ENCODE measurements at places on chromosomes 7 and 10.

GRCh38 chr7:145915679-145916078 lies 200.9 kb upstream of the CNTNAP2 start:
- no peak for DNase-seq

- peak; percentile 98 for DNase-seq
These were observed 55.5 kb upstream of the LOXL4 start for GRCh38 chr10:98323221-98324164.

DNA sequence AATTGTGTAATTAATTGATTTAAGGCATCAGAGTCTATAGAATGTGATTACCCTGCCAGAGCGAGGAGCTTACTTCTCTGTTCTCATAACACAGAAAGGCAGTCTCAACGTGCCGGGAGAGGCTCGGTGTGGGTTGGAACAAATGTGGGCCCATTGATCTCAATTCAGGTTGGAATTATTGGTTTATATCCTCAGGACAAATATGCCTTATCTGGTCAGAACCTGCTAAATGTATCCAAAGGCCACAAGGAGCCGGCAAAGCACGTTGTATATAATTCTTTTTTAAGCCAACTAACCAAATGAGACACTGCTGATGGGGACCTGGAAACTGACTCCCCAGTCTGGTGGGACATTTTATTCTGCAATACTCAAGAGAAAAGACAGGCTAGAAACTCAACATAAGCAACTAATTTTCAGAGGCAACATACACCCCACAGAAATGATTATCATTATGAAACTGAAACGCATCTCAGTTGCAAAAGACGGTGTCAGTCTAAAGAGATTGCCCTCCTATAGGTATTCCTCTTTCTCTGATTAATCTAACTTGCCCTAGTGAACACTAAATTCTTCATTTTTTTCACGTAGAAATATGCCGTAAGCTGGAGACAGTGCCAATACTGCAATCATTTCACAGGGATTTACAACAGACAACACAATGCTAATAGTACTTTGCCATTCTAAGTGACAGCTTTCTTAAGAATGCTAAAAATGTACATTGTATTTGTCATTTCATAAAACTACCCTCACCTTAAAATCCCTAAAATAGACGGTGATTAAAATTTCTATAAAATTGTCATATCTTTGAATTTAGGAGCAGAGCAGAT lies 9.4 kb downstream of the EBF3 start:
- DNase-seq = no peak

DNA sequence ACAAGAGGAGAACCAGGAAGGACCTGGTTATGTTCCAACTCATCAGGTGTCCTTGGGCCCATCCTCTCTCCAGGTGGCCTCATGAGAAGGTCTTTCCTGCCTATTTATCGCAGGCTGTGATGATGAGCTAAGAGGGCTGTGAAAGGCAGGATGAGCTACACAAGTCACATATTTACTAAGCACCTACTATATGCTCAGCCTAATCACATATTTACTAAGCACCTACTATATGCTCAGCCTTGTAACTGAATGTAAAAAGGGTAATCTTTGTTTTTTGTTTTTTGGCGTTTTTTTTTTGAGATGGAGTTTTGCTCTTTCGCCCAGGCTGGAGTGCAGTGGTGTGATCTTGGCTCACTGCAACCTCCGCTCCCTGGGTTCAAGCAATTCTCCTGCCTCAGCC lies 44.2 kb upstream of the NPFFR1 start:
- DNase-seq = no peak

DNA sequence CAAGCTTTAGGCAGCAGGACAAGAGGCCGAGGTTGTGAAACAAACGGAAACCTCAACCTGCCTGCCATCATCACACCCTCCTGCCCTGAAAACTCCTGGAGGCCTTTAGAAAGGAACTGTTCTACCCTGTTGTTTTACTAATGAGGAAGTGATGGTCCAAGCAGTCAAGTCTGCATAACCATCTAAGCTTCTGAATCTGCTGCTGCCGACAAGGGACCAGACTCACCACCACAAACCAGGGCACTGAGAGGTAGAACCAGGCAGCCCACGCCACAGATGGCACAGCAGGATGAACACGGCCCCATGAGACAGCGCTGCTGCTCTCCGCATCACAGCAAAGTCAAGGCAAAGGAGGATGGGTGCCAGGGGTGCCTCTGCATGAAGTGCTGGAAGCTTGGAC lies 209.4 kb downstream of the CELF2 start:
- DNase-seq = no peak

DNA sequence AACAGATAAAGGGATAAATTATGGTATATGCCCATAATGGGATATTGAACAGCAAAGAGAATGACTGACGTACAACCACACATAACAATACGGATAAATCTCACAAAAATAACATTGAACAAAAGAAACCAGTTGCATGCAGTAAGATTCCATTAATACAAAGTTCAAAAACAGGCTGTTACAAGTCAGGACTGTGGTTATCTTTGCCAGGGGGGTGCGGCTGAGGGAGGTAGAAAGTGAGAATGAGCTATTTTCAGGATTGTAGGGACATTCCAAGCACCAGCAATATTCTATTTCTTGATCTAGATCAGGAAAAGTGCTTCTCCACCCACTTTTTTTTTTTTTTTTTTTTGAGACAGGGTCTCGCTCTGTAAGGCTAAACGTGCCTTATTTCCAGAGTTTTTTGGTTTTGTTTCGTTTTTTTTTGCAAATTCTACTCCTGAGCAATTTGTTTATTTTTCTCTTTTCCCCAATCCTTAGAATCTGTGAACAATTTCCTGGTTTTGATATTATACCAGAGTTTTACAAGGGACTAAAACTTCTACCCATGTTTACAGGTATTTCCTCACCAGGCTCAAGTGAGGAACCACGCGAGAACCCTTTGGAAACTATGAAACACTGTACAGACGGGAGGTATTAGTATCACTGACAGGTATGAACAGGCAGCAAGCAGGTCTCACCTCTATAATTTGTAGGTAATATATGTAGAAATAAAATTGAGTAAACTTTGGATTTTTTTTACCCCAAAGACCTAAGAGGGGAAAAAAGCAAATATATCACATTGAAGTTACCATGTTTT lies 9.9 kb downstream of the SMURF1 start:
- DNase-seq = no peak

DNA sequence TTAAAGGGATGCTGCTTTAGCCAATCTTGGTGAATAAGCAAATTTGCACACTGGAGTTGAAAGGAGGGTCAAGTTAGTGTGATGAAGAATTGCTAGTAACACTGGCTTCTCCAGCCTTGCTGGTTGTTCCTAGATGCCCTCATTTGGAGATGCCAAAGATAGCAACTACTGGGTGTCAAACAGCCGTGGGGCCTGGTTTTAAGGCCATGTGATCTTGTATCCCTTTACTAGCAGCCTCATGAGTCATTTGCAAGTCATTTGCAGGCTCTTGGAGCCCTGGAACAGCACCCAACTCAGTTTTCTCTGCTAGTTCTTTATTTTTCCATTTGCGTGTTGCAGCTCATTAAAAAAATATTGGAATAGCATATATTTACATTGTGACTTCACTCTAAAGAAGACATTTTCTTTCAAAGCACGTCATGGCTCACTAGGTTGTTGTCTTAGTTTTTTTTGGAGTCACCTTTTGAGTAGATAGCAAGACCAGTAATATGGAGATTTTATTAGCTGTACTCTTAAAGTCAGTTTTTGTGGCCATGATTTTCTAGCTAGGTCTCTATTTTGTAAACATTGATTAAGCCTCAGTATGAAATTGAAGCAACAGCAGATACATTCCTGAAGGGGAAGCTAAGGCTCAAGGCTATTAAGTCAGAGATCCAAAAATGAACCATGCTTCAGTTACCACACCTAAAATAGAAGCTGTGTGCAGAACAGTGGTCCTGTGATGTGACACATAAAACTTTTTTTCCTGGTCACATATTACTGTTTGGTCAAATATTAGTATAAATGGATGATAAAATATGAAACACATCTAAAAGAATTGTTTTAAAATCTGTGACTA lies 1.3 kb downstream of the LSMEM1 start:
- DNase-seq = peak; percentile 93

GRCh38 chr7:78578686-78579085 lies 780.1 kb downstream of the PHTF2 start:
- no peak for DNase-seq

DNA sequence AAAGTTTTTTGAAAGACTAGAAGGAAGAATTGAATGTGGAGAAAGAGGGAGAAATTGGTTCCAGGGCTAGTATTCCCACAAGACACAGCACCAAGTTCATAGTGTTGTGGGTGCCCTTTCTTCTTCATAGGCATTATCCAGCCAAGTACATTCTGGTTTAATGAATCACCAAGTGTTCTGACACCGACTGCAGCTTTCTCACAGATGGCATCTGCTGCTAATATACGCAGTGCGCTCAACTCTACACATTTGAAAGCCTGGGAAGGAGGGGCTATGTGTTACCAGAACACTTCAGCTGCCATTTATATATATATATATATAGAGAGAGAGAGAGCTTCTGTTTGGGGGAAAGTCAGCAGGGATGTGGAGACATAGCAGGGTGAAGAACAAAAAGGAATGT lies 1168.4 kb downstream of the GATA3 start:
- DNase-seq = peak; percentile 59

DNA sequence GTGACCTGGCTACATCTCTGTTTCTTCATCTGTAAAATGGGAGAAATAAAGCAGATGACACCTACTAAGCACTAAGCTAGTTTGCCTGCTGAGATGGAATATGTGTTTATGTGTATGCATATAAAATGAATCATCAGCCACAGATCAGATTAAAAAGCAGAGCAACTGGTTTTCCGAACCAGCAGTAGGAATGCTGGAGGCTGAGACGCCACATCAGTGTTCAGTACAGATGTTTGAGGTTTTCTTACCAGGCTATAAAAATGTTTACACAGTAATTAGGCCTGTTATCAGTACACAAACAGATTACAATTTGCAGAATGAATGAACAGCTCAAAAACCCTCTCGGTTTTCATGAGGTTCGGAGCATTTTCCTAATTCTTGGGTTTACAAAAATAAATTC lies 85.8 kb downstream of the CALN1 start:
- DNase-seq = no peak

- DNase-seq = no peak
These were observed 98.9 kb downstream of the ABCC2 start for GRCh38 chr10:99881371-99881770.

GRCh38 chr7:98224701-98225181 lies 13.5 kb downstream of the BHLHA15 start:
- DNase-seq = no peak

DNA sequence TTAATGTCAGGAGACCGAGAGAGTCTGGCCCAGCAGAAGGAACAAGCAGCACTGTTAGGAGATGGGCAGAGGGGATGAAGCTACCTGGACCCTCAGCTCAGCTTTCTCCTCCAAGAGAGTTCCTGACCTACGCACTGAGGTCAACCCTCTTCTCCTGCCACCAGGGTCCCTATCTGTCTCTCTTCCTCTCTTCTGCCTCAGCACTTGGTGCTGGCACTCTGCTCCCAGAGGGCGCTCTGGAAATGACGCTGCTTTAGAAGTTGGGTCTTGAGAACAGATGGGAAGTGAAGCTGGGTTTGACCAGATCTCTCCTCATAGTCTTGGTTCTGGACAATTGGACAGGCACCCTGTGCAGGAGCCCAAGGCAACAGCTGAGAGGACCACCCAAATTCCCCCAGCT lies 216.0 kb upstream of the AGK start:
- DNase-seq = no peak

DNA sequence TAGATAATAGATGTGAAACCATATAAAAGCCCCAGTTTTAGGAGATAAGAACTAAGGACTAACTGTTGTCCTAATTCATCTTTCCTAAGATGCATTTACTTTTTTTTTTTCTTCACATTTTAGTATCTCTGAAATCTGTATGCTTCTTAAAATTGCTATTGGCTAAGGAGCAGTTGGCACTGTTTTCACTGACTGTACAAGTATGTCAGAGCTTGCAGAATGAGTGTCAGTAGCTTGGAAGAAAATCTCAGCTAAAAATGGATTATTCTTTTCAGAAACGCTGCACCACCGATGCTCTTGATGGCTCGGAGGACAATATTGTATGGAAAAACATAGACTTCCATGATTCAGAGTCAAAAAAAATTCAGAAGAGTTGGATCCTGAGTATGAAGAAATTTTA lies 91.1 kb upstream of the DNAJB12 start:
- no peak for DNase-seq

- DNase-seq = peak; percentile 23
These were observed 93.5 kb downstream of the ZNF783 start for GRCh38 chr7:149355390-149356048.

GRCh38 chr10:88877298-88877697 lies 2.7 kb upstream of the STAMBPL1 start:
- no peak for DNase-seq

DNA sequence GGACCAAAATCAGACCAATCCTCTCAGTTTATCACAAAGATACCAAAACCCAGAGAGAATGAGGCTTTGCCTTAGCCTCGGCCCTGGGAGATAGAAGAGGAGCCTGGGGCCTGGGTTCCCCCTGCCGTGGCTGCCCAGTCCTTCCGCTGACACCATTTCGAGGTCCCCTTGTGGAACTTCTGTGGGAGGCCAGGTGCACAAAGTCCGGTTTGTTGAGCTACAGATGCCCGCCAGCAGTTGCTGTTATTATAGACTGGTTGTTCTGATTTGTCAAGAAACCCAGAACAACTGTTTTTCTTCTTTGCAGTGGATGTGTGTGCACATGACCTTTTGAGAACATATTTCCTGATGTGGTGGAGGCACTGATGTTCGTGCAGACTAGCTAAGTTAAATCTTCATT lies 47.6 kb downstream of the CUX1 start:
- no peak for DNase-seq

GRCh38 chr7:110948280-110948679 lies 142.6 kb upstream of the LRRN3 start:
- no peak for DNase-seq

GRCh38 chr7:101205901-101206664 lies 5.2 kb upstream of the MOGAT3 start:
- DNase-seq = no peak

- no peak for DNase-seq
These were observed 326.5 kb upstream of the SEMA3C start for GRCh38 chr7:81245353-81245752.

GRCh38 chr10:119658274-119658673 lies 7.1 kb downstream of the BAG3 start:
- DNase-seq = peak; percentile 96

DNA sequence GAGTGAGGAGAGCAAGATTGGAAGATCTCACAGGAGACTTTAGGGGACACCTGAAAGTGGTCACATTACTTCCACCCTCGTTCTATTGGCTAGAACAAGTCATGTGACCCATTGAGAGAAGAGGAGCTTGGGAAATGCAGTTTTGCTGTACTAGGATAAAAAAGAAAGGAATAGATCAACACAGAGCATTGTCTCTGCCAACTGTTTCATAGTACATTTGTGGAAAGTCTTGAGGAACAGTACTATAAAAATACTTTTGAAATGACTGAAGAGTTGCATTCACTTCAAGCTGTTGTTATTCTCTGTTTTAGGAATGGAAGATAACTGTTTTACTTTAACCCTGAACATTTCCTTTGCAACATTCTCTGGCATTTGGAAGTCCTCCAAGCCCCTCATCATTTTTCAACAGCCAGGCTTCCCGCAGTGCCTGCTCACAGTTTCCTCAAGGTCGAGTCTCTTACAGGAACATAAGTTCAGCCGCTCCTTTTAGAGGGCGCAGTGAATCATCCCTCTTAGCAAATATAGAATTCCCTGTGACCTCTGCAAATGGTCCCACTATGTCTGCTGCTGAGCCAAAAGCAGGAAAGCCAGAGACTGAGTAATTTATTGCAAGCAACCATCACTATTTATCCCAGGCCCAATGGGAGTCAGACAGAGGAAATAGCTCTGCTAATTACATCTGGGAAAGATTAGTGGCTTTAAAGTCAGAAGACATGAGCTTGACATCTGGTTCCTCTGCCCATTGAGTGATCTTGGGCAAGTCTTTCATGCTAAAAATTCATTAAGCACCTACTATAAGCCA lies 40.7 kb downstream of the MRPL32 start:
- peak; percentile 93 for DNase-seq

GRCh38 chr10:75957314-75958120 lies 526.1 kb downstream of the LRMDA start:
- DNase-seq = no peak

Measured in EL (cell line).